ENCODE measurements at places on chromosomes 6 and 20. TPM values are rescaled to one million over a fixed set of nuclear protein-coding genes. Genes with fewer than 3 reads are reported as not detected.

Gene JAG1
- 237 TPM for total RNA-seq

DNA sequence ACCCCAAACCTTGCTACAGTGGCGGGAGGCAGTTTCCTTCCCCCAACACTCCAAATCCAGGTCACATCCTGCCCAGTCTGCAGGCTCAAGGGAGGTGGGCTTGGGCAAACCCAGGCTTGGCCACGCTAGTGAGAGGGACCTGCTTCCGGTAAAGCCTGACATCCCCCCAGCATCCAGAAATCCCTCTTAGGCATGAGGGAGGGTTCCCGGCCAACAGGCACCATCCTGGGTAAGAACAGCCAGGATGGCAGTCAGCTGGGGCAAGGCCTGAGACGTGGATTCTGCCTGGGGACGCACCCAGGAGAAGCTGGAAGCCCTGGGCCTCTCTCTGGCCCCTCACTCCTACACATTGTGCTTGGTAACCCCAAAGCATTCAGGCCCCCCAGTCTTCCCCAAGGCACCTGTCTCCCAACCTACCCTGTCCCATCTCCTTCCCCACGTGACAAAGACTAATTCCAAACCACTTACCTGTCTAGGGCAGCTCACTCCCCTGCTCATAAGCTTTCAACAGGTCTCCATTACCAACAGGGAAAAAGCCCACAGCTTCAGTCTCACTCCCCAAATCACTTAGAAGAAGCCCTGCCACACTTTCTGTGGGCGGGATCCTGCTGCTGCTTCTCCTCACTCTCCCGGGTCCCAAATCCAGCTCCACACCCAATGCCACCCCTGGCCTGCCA, 2.1 kb downstream of the C20orf144 start:
- no peak for DNase-seq

DNA sequence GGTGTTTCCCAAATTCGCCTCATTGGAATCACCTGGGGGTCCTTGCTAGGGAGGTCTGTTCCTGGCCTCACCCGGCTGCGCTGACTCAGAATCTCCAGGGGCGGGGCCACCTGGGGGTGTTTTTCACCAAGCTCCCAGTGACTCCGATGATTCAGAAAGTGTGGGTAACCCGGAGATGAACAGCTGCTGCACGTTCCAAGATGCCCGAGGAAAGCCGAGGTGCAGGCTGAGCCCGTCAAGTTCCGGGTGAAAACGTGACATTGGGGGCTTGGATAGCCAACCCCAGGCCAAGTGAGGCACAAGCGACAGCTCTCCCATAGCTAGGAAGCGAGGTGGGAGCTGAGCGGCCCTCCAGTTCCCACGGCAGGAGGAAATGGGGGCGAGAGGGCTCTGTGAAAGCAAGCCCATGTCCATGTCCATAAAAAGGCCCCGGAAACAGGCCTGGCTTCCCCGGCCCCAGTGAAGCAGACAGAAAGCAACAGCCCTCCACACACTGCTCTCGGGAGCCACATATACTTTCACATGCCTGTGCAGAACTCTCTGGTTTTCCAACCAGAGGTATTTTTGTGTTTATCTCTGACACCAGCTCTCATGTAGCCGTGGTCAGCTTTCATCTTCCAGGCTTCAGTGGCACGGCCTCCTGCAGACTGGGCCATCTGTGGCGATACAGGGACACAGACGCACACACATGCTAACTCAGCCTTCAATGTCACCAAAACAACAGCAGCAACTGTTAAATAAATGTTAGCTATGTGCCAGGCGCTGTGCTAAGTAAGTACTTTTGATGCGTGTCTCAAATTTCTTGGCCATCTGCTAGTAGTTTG, 90.7 kb upstream of the CCDC28A start:
- no peak for DNase-seq

- no peak for DNase-seq
These were observed 77.6 kb upstream of the RGS17 start for GRCh38 chr6:153208706-153209105.

- no peak for DNase-seq
These were observed 33.1 kb downstream of the MYLIP start for GRCh38 chr6:16162003-16162402.

- no peak for DNase-seq
These were observed 31.5 kb downstream of the ERMARD start for GRCh38 chr6:169782966-169783365.

GRCh38 chr6:116714761-116715160, 33.8 kb downstream of the KPNA5 start:
- DNase-seq: no peak

GRCh38 chr6:105994118-105994590, 92.0 kb upstream of the PRDM1 start:
- DNase-seq: no peak

DNA sequence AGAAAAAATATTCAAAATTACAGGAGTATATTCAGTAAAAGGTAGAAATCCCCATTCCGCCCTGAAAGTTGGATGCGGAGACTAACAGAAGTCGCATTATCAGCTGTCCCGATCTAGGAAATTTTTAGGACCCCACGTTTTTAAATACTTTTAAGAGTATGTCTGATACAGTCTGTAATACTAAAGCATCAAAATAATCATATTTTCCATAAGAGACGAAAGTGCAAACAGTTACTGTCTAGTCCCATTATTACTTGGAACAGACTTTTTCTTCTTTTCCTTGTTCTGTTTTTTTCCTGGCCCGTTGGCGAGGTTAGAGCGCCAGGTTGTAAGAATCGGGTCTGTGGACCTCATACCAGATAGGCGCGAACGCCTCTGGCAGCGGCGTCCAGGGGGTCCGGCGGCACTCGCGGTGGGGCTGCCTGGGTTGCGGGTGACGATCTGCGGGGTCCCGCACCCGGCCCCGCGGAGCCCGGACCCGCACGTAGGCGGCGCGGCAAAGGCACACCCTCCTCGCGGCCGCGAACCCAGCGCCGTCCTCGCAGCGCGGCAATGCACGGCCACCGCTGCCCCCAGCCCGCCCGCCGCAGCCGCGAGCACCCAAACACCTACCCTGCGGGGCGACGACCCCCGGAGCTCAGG, 460 bp downstream of the PLAGL1 start:
- DNase-seq: no peak

DNA sequence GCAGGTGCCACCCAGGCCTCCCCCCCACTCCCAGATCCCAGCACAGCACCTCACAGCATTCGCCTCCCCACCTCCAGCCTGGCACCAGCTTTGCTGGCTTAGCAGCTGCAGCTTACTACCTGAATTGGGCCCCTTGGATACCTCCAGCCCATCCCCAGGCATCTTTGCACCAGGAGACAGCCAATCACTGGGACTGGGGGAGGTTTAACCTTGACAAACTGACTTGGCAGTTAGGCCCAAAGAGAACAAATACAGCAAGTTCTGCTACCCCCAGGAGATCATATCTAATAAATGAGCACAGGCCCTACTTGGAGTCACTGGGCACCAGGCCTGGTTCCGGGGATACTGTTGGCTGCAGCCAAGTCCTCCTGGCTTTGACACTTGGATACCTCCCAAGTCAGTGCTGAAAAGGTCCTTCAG, 8.8 kb downstream of the PDRG1 start:
- no peak for DNase-seq

All from thoracic aorta (tissue), 2 donors.